Activated CD4-positive, alpha-beta T cell treated with anti-CD3 and anti-CD28 coated beads for 36 hours (primary cell): ENCODE measurements at places on chromosomes 3 and 15. TPM values are rescaled to one million over a fixed set of nuclear protein-coding genes. Genes with fewer than 3 reads are reported as not detected.

- DNase-seq: no peak
- no peak overlapping the region for H3K4me3 ChIP-seq
- peaks cover 2% of the 10 kb centered on the region for H3K4me1 ChIP-seq
Observed at GRCh38 chr3:55569033-55569599, 82.0 kb upstream of the WNT5A start.

DNA sequence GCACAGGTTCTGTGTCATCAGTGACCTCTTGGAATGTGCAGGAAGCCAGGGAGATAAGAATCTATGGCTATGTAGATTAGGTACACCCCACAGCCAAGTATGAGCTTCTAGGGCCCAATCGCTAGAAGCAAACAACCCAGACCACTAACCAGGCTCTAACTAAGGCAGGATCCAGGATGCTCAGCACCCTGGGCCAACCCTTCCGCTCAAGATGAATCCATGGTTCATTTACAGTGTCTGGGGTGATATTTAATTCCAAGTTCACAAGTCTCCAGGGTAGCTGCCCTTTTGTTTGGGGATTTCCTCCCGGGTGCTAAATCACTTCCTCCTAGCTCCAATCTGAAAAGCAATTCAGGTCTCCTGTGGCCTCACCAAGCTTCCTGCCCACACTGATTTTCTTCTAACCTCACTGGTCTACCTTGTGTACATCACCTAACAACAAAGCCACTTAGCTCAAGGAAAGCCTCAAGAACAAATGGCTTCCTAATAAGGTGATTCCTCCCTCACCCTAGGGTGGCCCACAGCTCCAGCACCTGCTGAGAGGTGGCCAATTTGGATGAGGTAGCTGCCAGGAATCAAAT lies 2.4 kb downstream of the EHD4 start:
- H3K4me1 ChIP-seq: peaks cover 68% of the 10 kb centered on the region
- peak overlapping the region; percentile 86 for H3K4me3 ChIP-seq
- DNase-seq: peak; percentile 60

DNA sequence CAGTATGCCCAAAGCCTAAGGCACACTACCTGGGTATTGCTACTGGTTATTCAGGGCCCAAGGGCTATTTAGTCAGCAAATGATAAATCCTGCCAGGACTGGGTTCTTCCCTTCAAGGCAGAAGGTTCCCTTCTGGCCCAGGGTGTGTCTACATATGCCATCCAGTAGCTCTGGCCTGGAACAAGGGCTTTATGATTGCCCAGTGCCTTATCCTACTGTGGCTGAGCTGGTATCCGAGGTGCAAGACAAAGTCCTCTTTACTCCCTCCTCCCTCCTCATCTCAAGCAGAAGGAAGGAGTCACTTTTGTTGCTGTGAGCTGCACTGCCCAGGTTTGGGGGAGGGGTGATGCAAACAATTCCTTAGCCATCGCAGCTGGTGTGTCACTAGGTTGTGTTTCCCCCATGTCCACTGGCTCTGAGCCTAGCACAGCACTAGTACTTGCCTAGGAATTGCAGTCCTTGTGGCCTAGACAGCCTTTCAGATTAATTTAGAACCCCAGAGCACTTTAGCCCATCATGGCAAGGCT lies 221.8 kb upstream of the TGFBR2 start:
- H3K4me1 ChIP-seq: no peaks in the 10 kb centered on the region
- no peak for DNase-seq
- peaks cover 7% of the 10 kb centered on the region for H3K36me3 ChIP-seq
- no peaks in the 10 kb centered on the region for H3K27me3 ChIP-seq

GRCh38 chr3:8239718-8240695 lies 261.6 kb upstream of the LMCD1 start:
- no peak overlapping the region for H3K4me3 ChIP-seq
- H3K27ac ChIP-seq: no peak overlapping the region
- H3K4me1 ChIP-seq: no peaks in the 10 kb centered on the region

GRCh38 chr15:70447928-70448698 lies 315.2 kb downstream of the UACA start:
- peak; percentile 60 for DNase-seq
- no peaks in the 10 kb centered on the region for H3K36me3 ChIP-seq
- peaks cover 17% of the 10 kb centered on the region for H3K27me3 ChIP-seq

GRCh38 chr3:178419071-178419470 lies 117.2 kb upstream of the KCNMB2 start:
- H3K4me3 ChIP-seq: no peak overlapping the region
- no peak for DNase-seq
- H3K4me1 ChIP-seq: no peaks in the 10 kb centered on the region
- no peaks in the 10 kb centered on the region for H3K36me3 ChIP-seq
- H3K27me3 ChIP-seq: peaks cover 4% of the 10 kb centered on the region

DNA sequence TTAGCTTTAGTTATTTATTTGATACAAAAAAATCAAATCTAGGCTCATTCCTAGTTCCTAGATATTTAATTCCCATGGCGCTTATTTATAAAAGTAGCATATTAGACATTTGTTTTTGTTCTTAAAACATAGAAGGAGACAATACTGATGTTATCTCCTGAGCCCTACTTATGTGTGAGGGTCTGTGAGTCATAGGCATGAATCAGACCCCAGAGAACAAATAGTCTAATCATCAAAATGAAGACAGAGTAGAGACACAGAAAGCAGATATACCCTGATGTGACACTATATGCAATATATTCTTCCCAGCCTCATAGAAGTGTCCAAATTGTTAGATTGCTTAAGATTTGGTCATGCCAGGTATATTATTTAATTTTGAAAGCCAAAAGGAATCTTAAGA lies 44.9 kb downstream of the PEX5L start:
- no peaks in the 10 kb centered on the region for H3K4me1 ChIP-seq
- no peaks in the 10 kb centered on the region for H3K27me3 ChIP-seq

GRCh38 chr3:38588371-38588971 lies 61.0 kb downstream of the SCN5A start:
- no peaks in the 10 kb centered on the region for H3K36me3 ChIP-seq
- H3K4me1 ChIP-seq: no peaks in the 10 kb centered on the region
- DNase-seq: no peak
- no peaks in the 10 kb centered on the region for H3K27me3 ChIP-seq

DNA sequence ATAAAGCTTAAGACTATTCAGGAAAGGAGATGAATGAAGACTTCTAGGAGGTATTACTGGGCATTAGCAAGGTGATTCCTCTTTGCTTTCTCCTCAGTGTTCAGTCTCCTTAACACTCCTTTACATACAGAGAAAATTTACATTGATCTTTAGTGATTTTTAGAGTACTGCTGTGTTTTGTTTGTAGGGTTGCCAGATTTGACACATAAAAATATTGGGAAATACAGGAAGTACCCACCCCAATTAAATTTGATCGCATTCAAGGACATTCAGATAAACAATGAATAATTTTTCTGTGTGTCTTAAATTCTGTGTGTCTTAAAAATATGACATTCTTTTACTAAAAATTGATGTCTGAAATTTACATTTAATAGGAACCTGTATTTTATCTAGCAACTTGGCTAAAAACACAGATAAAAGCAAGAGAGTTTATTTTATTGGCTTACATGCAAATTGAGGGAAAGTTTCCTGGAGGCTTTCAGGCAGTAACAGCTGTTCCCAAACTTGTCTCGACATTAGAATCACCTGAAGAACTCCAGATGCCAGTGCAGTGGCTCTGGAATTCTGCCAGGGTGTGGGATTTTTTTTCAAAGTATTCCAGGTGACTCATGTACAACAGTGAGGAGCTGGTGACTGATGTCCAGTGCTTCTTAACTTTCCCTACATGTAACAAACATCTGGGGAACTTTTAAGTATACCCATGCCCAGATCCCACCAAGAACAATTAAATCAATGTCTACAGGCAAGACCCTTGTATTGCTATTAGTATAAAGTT lies 23.4 kb upstream of the PLOD2 start:
- no peak overlapping the region for H3K27ac ChIP-seq
- no peaks in the 10 kb centered on the region for H3K4me1 ChIP-seq
- peaks cover 16% of the 10 kb centered on the region for H3K27me3 ChIP-seq
- no peaks in the 10 kb centered on the region for H3K36me3 ChIP-seq
- no peak for DNase-seq

DNA sequence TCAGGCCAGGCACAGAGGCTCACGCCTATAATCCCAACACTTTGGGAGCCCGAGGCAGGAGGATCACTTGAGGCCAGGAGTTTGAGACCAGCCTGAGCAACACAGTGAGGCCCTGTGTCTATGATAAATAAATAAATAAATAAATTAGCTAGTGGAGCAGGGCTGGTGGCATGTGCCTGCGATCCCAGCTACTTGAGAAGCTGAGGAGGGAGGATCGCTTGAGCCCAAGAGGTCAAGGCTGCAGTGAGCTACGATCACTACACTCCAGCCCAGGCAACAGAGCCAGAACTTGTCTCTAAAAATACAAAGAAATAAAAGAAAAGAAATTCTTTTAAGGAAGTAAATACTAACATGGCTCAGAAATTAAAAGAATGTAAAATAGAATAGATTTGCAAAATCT lies 91.8 kb downstream of the LIPC start:
- peaks cover 20% of the 10 kb centered on the region for H3K4me1 ChIP-seq
- DNase-seq: no peak
- H3K4me3 ChIP-seq: no peak overlapping the region

DNA sequence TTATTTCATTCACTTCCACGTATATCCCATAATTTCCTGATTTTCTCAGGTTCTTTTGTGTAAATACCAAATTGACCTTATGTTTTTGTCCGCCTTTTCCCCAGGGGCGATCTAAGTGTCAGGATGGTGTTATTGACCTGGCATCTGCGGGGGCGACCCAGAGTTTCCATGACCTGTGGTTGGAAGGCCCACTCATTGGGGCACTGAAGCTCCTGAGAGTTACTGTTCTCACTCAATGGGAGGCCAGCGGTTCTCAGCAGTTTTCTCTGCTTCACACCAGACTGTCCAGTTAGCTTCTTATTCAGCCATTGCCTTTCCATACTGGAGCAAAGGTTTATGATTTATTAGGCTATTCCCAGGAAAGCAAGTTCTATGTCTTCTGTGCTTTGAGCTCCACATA lies 53.3 kb downstream of the B3GALNT1 start:
- no peak overlapping the region for H3K27ac ChIP-seq
- no peaks in the 10 kb centered on the region for H3K36me3 ChIP-seq
- no peak for DNase-seq
- no peak overlapping the region for H3K4me3 ChIP-seq
- H3K4me1 ChIP-seq: no peaks in the 10 kb centered on the region
- H3K27me3 ChIP-seq: no peaks in the 10 kb centered on the region

DNA sequence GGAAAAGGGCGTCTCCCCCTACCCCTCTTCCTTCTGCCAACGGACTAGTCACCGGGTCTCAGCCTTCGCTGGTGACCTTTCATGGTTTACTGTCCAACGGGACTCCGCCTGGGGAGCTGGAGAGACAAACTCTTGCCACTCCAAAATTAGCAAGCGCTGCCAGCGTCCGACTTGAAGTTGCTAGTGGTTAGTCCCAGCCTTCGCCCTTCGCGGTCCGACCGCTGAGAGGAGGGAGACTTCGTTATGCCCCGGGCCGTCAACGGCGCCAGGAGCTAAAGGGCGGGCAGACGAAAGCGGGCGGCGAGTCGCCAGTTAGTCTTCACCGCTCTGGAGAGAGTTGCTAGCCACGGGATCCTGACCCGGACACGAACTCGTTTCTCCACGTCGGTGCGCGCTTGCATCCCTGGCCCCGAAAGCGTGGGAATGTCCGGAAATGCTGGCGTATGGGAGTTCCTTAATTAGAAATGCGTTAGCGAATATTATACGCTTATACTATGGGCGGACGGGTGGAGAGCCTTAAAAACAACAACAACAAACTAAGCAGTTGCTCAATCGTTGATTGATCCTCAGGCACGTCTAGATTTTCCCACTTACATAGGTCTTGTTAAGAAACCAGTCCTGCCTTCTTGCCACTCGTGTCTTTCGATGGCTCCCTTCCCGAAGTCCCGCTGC lies 716 bp downstream of the SMC4 start:
- peak overlapping the region; percentile 91 for H3K4me3 ChIP-seq
- H3K27ac ChIP-seq: peak overlapping the region; percentile 96
- H3K27me3 ChIP-seq: peaks cover 7% of the 10 kb centered on the region
- peak; percentile 49 for DNase-seq
- H3K36me3 ChIP-seq: peaks cover 41% of the 10 kb centered on the region
- H3K4me1 ChIP-seq: peaks cover 37% of the 10 kb centered on the region

DNA sequence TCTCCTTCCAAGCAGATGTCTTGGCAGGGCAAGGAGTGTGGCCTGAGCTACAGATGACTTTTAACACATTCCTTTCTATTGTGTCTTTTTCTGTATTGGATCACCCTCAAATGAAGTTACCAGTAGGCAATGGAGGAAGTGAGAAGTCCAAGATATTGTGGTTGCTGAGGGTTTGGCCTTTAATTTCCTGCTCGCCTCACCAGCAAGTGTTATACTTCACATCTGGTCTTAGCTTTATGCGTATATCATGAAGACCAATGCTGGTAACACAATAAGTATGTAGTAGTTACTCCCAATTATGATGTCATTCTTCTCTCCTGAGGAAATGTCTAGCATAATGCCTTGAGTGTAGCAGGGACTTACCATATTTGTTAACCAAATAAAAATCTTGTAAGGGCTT lies 179.9 kb downstream of the ZIC1 start:
- no peak overlapping the region for H3K4me3 ChIP-seq
- no peak for DNase-seq
- H3K4me1 ChIP-seq: no peaks in the 10 kb centered on the region
- H3K36me3 ChIP-seq: no peaks in the 10 kb centered on the region
- no peak overlapping the region for H3K27ac ChIP-seq
- H3K27me3 ChIP-seq: no peaks in the 10 kb centered on the region

GRCh38 chr3:36172699-36173098 lies 207.6 kb upstream of the STAC start:
- no peak overlapping the region for H3K4me3 ChIP-seq
- no peak for DNase-seq
- H3K27ac ChIP-seq: no peak overlapping the region
- no peaks in the 10 kb centered on the region for H3K36me3 ChIP-seq
- no peaks in the 10 kb centered on the region for H3K27me3 ChIP-seq
- no peaks in the 10 kb centered on the region for H3K4me1 ChIP-seq

DNA sequence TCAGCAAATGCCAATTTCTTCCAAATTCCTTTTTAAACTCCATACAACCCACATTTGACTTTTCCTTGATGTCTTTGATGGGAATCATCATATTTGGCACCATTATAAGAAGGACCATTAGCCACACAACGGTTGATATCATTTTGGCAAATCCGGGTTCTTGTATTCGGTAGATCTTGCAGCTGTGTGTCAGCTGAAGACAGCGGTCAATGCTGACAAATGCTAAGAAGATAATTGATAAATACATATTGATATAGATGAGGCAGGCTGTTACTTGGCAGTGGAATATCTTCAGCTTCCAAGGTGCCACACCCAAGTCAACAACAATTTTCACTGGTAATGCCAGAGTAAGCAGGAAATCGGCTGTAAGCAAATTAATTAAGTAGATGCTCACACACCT lies 4.2 kb downstream of the GPR171 start:
- H3K27me3 ChIP-seq: no peaks in the 10 kb centered on the region
- peak overlapping the region; percentile 93 for H3K27ac ChIP-seq

- H3K36me3 ChIP-seq: no peaks in the 10 kb centered on the region
- no peaks in the 10 kb centered on the region for H3K4me1 ChIP-seq
- H3K27ac ChIP-seq: no peak overlapping the region
- H3K4me3 ChIP-seq: no peak overlapping the region
Observed at GRCh38 chr3:174767406-174767805, 91.7 kb upstream of the NAALADL2 start.

The TLR9 gene
- total RNA-seq: 0.59 TPM

The FES gene
- total RNA-seq: 12.2 TPM

The ACSBG1 gene
- total RNA-seq: not detected

The DGKG gene
- total RNA-seq: 1.3 TPM

The MESP1 gene
- total RNA-seq: 4.6 TPM

The TRIM59 gene
- total RNA-seq: 32.5 TPM

The MUC20 gene
- total RNA-seq: 0.54 TPM

The AMIGO3 gene
- 0.07 TPM for total RNA-seq
